Karpas-422 (cell line): ENCODE measurements at places on chromosomes 12 and 14. TPM values are rescaled to one million over a fixed set of nuclear protein-coding genes. Genes with fewer than 3 reads are reported as not detected.

DNA sequence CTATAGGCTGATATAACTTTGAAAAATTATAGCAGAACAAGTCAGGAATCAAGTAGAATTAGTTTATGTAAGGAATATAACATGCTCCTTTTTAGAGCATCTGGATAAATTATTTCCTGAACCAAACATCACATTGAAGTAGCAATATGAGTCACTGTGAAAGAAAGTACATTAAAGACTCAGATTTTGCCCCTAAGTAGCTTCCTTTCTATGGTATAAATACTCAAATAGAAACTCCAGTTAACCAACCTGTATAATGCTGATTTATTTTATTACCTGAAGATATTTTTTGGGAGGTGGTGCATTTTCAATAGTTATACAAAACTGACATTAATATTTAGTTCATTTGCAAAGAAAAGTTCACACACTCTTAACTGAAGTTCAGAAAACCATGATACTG lies 312.1 kb downstream of the ITPR2 start:
- peaks cover 6% of the 10 kb centered on the region; the same call in 1 of the 2 replicates for H3K4me1 ChIP-seq
- H3K27me3 ChIP-seq, result no peaks in the 10 kb centered on the region
- no peak for DNase-seq

GRCh38 chr12:92612611-92613010 lies 90.2 kb upstream of the PLEKHG7 start:
- no peaks in the 10 kb centered on the region for H3K27me3 ChIP-seq
- DNase-seq, result no peak
- H3K4me3 ChIP-seq, result no peak overlapping the region
- H3K4me1 ChIP-seq, result no peaks in the 10 kb centered on the region

GRCh38 chr14:105168979-105169507 lies 467 bp upstream of the JAG2 start:
- H3K4me3 ChIP-seq, result no peak overlapping the region
- H3K27ac ChIP-seq, result no peak overlapping the region
- peak; percentile 59 for DNase-seq
- H3K27me3 ChIP-seq, result no peaks in the 10 kb centered on the region
- H3K36me3 ChIP-seq, result no peaks in the 10 kb centered on the region
- peaks cover 3% of the 10 kb centered on the region; the same call in 1 of the 2 replicates for H3K4me1 ChIP-seq

DNA sequence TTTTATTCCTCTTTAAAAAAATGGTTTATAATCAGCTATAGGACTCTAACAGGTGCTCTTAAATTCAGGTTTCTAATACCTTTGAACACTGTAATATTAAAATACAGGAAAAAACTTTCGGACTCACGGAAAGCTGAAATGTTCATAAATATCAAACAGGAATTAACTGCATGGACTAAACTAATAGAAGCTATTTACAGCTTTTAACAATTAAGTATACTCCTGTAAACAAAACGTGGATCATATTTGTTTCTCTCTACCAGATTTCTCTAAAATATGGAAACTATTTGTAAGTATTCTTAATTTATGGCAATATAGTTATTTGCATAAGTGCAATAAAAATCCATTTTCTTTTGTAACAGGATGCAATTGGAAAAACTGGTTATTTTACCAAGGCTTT lies 108.9 kb upstream of the RESF1 start:
- no peaks in the 10 kb centered on the region for H3K27me3 ChIP-seq
- DNase-seq, result no peak
- H3K27ac ChIP-seq, result no peak overlapping the region

DNA sequence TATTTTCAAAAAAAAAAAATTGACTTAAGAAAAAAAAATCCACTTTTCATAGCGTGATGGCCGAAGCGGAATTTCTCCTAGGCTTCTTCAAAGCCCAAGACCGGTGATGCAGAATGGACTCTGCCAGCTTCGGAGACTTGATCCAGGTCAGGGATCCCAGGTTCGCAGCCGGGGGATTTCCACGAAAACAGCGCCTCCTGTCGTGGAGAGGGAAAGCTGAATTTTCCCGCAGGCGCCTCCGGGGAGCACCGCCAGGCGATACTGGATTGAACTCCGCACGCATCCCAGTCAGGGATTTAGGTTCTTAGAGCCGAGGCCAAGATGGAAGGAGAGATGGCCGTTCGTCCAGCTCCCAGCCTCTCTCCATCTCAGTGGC lies 2.1 kb downstream of the TTC6 start:
- no peaks in the 10 kb centered on the region for H3K27me3 ChIP-seq
- no peak for DNase-seq
- no peaks in the 10 kb centered on the region for H3K36me3 ChIP-seq
- no peaks in the 10 kb centered on the region for H3K4me1 ChIP-seq
- no peak overlapping the region for H3K4me3 ChIP-seq
- H3K27ac ChIP-seq, result no peak overlapping the region

GRCh38 chr12:124819080-124819479 lies 44.6 kb downstream of the SCARB1 start:
- no peaks in the 10 kb centered on the region for H3K4me1 ChIP-seq
- H3K36me3 ChIP-seq, result peaks cover 8% of the 10 kb centered on the region; the same call in 1 of the 2 replicates
- no peaks in the 10 kb centered on the region for H3K27me3 ChIP-seq
- DNase-seq, result no peak

DNA sequence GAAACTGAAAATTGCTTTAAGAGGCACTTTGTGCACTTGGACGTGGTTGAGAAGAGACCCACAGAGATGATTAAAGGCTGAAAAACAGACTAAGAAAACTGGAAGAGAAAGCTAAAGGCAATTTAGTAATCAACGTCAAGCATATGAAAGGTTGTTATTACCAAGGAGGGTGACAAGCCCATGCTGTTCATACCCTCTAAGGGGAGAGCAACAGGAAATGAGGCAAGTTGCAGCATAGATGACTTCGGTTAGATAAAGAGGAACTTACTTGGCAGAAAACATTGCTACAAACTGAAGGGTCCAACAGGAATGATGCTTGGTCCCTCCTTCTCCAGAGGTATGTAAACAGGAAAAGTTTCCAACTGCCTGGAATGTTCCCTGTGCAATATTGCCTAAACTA lies 107.8 kb downstream of the DUSP6 start:
- no peak overlapping the region for H3K4me3 ChIP-seq
- no peak overlapping the region for H3K27ac ChIP-seq
- no peak for DNase-seq

- no peak overlapping the region for H3K27ac ChIP-seq
- no peak overlapping the region for H3K4me3 ChIP-seq
- H3K36me3 ChIP-seq, result no peaks in the 10 kb centered on the region
- no peak for DNase-seq
Measured at GRCh38 chr14:49310298-49310697, 275.9 kb downstream of the RPS29 start.

DNA sequence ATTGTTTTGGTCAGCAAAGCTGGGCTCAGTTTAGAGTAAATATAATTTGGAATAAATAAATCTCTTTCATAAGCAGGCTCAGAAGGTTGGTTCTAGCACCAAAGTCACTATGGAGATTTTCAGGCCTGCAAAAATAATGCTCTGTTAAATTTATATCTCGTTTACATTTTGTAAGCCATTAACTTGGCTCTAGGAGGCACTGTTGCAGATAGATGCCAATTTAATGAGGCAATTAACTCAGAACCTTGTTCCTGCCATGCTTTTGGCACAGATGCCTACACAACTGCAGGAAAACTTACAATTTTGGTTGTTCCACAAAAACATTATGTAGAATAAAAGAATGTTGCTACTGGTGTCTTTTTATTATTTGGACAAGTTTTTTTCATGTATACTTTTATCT lies 428.1 kb downstream of the FLRT2 start:
- H3K4me1 ChIP-seq, result no peaks in the 10 kb centered on the region
- H3K36me3 ChIP-seq, result no peaks in the 10 kb centered on the region
- no peak overlapping the region for H3K4me3 ChIP-seq
- no peaks in the 10 kb centered on the region for H3K27me3 ChIP-seq
- no peak overlapping the region for H3K27ac ChIP-seq

DNA sequence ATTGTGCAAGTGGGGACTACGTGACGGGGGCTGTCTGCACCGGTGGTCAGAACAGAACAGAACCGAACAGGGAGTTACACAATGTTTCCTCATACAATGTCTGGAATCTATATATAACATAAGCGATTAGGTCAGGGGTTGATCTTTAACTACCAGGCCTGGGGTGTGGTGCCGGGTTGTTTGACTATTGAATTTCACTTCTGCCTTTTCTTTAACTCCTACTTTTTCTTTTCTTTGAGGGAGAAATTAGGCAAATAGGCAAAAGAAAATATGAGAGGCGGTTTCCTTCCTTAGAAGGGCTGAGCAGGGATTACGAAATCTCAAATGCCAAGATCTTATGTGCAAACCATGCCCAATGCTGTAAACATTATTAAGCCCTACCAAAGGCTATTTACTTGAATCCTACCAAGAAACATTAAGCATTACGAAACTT lies 140.3 kb downstream of the SLC38A6 start:
- peak; percentile 83 for DNase-seq
- peak overlapping the region; percentile 48 for H3K27ac ChIP-seq
- H3K27me3 ChIP-seq, result no peaks in the 10 kb centered on the region
- peaks cover 8% of the 10 kb centered on the region for H3K36me3 ChIP-seq
- peaks cover 70% of the 10 kb centered on the region for H3K4me1 ChIP-seq
- H3K4me3 ChIP-seq, result peak overlapping the region; percentile 3; the same call in 1 of the 2 replicates

DNA sequence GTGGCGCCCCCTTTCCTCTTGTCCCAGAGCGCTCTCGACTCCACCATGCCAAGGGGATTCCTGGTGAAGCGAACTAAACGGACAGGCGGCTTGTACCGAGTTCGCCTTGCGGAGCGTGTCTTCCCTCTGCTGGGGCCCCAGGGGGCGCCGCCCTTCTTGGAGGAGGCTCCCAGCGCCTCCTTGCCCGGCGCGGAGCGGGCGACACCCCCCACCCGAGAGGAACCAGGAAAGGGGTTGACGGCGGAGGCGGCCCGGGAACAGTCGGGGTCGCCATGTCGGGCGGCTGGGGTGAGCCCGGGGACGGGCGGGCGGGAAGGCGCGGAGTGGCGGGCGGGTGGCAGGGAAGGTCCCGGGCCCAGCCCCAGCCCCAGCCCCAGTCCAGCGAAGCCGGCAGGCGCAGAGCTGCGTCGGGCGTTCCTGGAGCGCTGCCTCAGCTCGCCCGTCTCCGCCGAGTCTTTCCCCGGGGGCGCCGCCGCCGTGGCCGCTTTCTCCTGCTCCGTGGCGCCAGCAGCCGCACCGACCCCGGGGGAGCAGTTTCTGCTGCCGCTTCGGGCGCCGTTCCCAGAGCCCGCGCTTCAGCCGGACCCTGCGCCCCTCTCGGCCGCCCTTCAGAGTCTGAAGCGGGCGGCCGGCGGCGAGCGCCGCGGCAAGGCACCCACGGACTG lies 376 bp downstream of the INSM2 start:
- no peaks in the 10 kb centered on the region for H3K36me3 ChIP-seq
- H3K4me1 ChIP-seq, result peaks cover 11% of the 10 kb centered on the region
- H3K4me3 ChIP-seq, result peak overlapping the region; percentile 80
- DNase-seq, result peak; percentile 61
- no peak overlapping the region for H3K27ac ChIP-seq

DNA sequence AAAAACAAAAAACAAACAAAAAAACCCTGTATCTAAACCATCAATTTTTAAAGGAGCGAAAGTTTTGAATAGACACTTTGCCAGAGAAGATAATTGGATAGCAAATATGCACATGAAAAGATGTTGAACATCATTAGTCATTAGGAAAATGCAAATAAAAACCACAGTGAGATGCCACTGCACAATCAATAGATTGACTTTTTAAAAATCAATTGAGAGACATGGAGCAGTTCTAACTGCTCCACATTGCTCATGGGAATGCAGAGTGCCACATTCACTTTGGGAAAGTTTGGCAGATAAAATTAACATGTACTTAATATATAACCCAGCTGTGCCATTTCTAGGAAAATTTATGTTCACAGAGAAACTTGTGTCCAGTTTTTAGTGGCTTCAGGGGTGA lies 12.7 kb downstream of the EIF2S1 start:
- no peak overlapping the region for H3K4me3 ChIP-seq
- H3K4me1 ChIP-seq, result no peaks in the 10 kb centered on the region
- DNase-seq, result no peak
- no peaks in the 10 kb centered on the region for H3K27me3 ChIP-seq
- H3K27ac ChIP-seq, result no peak overlapping the region
- peaks cover 87% of the 10 kb centered on the region for H3K36me3 ChIP-seq

GRCh38 chr12:127260531-127260930 lies 1006.4 kb upstream of the TMEM132C start:
- H3K36me3 ChIP-seq, result no peaks in the 10 kb centered on the region
- H3K4me1 ChIP-seq, result no peaks in the 10 kb centered on the region
- H3K27me3 ChIP-seq, result no peaks in the 10 kb centered on the region
- DNase-seq, result no peak
- H3K4me3 ChIP-seq, result no peak overlapping the region

The ZC2HC1C gene
- 1.1 and 2.9 TPM in 2 replicates for total RNA-seq

The LHX5 gene
- total RNA-seq, result not detected in 2 replicates

The TMPRSS12 gene
- not detected in 2 replicates for total RNA-seq

The GOLGA5 gene
- total RNA-seq, result 34.3 and 50.6 TPM in 2 replicates

The TRIM9 gene
- 0.63 and 1.7 TPM in 2 replicates for total RNA-seq

The STAC3 gene
- total RNA-seq, result 5.9 and 7.8 TPM in 2 replicates

The CNTN1 gene
- not detected in 2 replicates for total RNA-seq

The CCDC198 gene
- not detected in 2 replicates for total RNA-seq

The ASIC1 gene
- total RNA-seq, result 17.9 and 26.7 TPM in 2 replicates

The ZNF891 gene
- 4.0 and 5.4 TPM in 2 replicates for total RNA-seq

The GUCY2C gene
- 0.07 and 0.48 TPM in 2 replicates for total RNA-seq

The NPAS3 gene
- 1.6 and 6.9 TPM in 2 replicates for total RNA-seq

The TESPA1 gene
- 35.1 and 41.1 TPM in 2 replicates for total RNA-seq

The GARIN6 gene
- not detected in 2 replicates for total RNA-seq

The ACSS3 gene
- not detected in 2 replicates for total RNA-seq
